ENCODE measurements at places on chromosomes 3 and 15.

- DNase-seq, result no peak
These were observed 347.4 kb downstream of the SI start for GRCh38 chr3:164730815-164731360.

- DNase-seq, result no peak
These were observed 218.8 kb upstream of the STRIT1 start for GRCh38 chr3:155512175-155512866.

DNA sequence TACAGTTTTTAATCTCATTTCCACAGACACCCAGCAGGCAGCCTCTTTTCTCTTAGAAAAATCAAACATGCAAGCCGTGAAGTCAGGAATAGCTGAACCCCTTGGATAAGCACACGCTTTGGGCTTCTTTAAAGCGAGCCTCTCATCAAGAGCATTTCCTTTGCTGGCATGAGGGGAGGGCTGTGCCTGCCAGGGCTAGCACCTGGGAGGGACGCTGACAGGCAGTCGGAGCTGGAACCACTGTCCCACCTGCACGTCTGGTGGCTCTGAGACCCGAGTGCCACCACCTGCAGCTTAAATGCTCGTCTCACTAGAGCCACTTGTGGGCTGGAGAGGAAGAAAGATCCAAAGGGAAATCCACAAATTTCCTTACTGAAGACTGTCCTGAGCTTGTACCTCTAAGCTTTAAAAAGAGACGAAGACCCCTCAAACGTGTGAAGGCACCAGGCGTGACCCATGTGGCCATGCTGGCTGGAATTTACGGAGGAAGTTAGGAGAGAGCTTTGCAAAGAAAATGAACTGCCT, 9.4 kb downstream of the MAP6D1 start:
- no peak for DNase-seq

- no peak for DNase-seq
These were observed 115.0 kb downstream of the NR1D2 start for GRCh38 chr3:24060055-24060454.

GRCh38 chr3:106631373-106632108, 745.7 kb upstream of the CCDC54 start:
- DNase-seq, result no peak

- no peak for DNase-seq
These were observed 31.5 kb upstream of the MINDY4B start for GRCh38 chr3:150936693-150937092.

GRCh38 chr3:128167646-128167972, 14.3 kb downstream of the EEFSEC start:
- DNase-seq, result no peak

DNA sequence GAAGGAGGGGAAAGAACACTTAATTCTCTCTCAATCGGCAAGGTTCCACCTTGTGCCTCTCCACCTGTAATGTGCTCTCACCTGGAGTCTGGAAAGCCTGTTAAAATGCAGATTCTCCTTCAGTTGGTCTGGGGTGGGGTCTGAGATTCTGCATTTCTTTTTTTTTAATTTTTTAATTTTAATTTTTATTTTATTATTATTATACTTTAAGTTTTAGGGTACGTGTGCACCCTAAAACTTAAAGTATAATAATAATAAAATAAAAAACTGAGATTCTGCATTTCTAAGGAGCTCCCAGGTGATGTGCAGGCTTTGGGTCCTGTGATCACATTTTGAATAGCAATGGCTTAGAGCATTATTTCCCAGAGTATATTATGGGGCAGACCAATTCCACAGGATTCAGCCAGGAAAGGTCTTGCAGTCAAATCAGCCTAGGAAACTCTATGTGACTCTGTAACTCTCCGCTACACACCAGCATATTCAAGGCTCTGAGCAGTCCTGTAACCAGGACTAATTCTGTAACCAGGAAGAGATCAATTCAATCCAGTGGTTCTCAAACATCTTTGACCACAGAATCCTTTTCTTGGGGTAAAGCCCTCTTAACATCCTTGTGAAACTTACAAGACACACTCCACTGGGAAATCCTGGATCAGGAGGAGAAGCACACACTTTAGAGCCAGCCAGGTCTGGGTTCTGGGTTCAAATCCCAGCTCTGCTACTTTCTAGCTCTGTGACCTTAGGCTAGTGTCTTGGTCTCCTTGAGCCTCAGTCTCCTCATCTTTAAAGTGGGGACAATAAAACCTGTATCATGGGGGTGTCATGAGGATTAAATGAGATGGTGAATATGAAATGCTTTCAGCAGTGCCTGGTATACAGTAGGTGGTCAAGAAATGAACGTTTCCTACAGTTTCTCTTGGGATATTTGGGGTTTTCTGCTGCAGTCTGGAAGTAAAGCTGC, 62.3 kb upstream of the SEC13 start:
- DNase-seq, result no peak

GRCh38 chr3:30309961-30310954, 296.1 kb upstream of the TGFBR2 start:
- no peak for DNase-seq

GRCh38 chr15:20345401-20345958, 196.1 kb downstream of the GOLGA6L6 start:
- DNase-seq, result no peak
